Stimulated activated CD4-positive, alpha-beta T cell treated with anti-CD3 and anti-CD28 coated beads, Interleukin-4, amount 100 ng/mL, for 48 hours (primary cell): ENCODE measurements at places on chromosomes 3 and 15.

DNA sequence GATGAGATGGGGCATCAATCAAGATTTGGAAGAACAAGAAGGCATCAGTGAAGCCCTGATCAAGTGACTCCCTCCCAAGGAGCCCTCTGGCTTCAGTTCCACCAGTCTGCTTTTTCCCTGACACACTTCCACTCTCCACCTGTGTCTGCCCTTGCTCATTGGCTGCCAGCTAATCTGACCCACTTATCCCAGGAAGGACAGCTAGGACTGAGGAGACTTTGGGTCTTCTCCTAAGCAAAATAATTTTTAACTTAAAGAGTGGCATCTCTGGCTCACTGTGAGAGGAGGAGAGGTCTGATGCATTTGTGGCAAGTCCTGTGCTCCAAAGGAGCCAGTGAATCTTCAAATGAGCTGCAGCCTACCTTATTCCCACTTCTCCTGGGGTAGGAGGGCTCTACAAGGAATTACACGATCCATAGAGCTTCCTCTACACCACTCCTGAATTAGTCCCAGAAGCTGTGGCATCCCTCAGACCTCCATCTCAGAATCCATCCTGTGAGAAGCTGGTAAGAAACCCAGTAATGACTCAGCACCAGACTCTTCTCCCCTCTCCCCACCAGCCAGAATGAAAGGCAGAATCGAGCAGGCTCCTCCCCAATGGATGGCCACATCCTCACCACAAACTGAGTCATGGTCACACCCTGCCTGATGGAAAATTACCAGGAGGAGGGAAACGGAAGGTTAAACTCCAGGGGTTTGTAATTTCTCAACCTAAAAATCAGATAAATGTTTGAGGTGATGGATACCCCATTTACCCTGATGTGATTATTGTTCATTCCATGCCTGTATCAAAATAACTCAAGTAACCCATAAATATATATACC lies 6.3 kb upstream of the PKM start:
- DNase-seq: peak; percentile 78

DNA sequence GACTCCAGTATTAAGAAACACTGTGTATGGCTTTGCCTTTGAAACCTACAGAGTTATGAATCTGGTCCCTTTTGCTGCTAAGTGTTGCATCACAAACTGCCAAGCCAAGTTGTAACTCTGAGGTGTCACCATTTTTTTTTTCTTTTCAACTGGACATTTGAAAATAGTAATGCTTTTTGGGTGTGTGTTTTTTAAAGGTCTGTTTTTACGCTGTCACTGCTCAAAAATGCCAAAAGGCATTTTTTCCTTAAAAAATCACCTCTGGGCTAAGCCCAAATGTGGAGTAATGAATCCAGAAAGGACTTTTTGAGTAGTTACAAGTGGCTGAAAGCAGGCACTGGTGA lies 9.5 kb downstream of the SMAD3 start:
- no peak for DNase-seq

- DNase-seq: no peak
Observed at GRCh38 chr15:68583936-68584755, 5.4 kb downstream of the CORO2B start.

GRCh38 chr3:70065696-70066253 lies 66.2 kb downstream of the SAMMSON start:
- no peak for DNase-seq

- no peak for DNase-seq
Observed at GRCh38 chr15:71708051-71708429, 102.3 kb upstream of the NR2E3 start.

DNA sequence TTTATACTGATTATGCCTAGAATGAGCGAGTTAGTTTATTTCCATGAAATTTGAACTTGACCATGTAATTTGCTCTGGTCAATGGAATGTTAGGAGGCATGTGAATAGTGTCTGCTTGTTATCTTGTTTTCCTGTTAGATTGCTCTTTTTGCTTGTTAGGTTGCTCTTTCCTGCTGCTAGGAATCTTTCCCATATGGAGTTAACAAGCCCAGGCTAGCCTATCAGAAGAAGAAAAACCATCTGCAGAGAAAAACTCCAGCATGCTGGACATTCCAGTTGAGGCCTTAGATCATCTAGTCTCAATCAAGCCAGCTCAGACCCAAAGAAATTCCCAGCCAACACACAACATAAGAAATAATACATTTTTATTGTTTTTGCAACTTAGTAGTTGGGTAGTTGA lies 470.2 kb upstream of the AGTR1 start:
- DNase-seq: no peak

- no peak for DNase-seq
Observed at GRCh38 chr15:25088261-25088790, 133.5 kb downstream of the SNRPN start.

DNA sequence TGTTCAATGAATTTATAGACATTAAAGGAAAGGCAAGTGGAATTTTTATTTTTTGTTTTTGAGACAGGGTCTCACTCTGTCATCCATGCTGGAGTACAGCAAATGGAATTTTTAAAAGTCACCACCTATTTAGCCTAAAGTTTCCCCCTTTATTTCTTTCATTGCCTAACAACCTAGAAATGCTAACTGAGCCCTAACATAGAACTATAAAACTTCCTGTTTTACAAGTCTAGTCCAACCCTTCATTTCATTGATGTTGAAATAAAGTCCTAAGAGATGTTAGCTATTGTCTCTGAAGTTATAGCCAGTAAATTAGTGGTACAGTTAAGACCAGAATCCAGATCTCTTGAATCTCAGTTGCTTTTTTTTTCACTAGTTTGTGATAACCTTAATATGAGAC lies 39.0 kb downstream of the MAPK6 start:
- no peak for DNase-seq

DNA sequence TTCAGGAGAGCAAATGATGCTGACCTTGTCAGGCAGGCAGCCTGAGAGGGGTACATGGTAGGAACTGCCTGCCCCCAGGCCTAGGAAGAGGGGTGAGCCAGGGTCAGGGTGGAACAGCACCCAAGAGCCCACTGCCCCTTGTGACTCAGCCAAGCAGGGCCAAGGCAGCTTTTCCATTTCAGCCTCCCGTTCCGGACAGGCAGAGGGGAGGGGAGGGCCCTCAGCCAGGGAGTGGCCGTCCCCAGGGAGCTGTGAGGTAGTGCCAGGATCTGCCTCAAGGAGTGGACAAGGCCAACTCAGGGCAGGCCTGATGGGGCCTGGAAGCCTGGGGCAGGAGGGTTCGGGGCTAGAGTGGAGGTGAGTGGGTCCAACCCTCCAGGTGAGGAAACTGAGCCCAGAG lies 5.1 kb upstream of the ANKRD63 start:
- DNase-seq: no peak

GRCh38 chr15:45645026-45645980 lies 10.5 kb downstream of the SQOR start:
- DNase-seq: no peak

- DNase-seq: no peak
Observed at GRCh38 chr15:58472821-58473581, 41.2 kb downstream of the LIPC start.

- no peak for DNase-seq
Observed at GRCh38 chr3:144308396-144308795, 336.8 kb downstream of the DIPK2A start.

GRCh38 chr15:66617137-66618090 lies 51.6 kb upstream of the LCTL start:
- DNase-seq: no peak

DNA sequence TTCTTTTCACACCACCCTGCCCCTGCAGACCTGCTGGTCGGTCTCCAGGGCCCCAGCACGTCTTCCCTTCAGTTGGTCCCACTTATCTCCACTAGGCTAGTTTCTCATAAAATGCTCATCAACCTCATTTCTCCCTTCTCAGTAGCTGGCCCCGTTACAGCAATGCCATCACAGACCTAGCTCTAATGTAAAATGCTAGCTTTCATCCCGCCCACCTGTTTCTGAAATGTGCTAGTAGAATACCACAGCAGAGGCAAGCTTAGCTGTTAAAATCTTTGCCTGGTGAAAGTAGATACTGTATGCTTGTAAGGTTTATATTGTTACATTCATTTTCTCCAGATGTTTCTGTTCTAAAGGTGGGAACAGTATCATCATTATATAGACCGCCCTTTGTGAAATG lies 13.1 kb downstream of the MKRN2OS start:
- DNase-seq: no peak

- DNase-seq: no peak
Observed at GRCh38 chr3:99542767-99543518, 95.5 kb upstream of the COL8A1 start.

GRCh38 chr3:110846971-110847370 lies 224.6 kb upstream of the NECTIN3 start:
- no peak for DNase-seq

- DNase-seq: no peak
Observed at GRCh38 chr3:181782306-181782954, 70.7 kb downstream of the SOX2 start.

- DNase-seq: no peak
Observed at GRCh38 chr3:1469248-1469647, 376.4 kb downstream of the CNTN6 start.
